ENCODE measurements at places on chromosomes 4 and X.

- no peak for DNase-seq
Observed at GRCh38 chr4:141009931-141010330, 123.3 kb downstream of the RNF150 start.

DNA sequence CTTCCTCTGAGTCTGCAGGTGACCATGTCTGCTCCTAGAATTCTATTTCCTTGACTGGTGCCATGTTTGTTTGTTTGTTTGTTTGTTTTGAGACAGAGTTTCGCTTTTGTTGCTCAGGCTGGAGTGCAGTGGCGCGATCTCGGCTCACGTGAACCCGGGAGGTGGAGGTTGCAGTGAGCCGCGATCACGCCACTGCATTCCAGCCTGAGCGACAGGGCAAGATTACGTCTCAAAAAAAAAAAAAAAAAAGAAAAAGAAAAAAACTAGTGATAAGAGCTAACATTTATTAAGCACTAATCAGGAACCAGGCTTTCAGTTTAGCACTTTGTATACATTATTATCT, 7.2 kb downstream of the SAT1 start:
- no peak for DNase-seq

DNA sequence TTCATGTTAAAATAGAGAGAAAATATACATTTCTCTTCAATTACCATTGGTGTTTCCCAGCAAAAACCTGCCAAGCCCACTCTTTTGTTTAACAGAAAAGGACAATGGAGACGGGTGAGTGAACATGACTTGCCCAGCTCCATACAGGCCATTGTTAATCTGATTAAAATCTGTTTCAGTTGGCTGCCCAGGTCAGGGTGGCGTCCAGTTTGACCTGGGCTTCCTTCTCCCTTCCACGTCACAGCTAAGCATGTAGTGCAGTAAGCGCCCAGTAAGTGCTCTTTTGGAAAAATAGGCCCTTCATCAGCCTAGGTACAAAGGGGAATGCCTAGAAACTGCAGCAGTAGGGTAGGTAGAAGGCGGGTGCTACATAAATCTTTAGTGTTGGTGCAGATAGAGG, 1.5 kb upstream of the PORCN start:
- no peak for DNase-seq

DNA sequence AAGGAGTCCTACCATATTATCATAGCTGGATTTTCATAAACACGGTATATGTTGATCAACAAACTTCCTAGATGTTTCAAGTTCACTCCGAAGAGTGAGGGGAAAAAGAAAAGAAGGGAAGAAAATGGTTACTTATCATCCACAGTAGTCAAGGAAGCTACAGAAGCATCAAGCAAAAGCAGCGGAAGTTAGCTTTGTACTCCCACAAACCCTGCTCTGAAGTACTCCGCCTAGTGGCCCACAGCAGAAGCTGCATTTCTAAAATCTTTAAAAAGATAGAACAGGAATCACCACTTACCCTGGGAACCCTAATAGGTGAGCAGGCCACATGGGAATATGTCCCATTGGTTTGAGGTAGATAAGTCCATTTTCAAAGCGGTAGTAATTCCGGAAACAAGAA, 28.5 kb upstream of the FRG1 start:
- DNase-seq: no peak

DNA sequence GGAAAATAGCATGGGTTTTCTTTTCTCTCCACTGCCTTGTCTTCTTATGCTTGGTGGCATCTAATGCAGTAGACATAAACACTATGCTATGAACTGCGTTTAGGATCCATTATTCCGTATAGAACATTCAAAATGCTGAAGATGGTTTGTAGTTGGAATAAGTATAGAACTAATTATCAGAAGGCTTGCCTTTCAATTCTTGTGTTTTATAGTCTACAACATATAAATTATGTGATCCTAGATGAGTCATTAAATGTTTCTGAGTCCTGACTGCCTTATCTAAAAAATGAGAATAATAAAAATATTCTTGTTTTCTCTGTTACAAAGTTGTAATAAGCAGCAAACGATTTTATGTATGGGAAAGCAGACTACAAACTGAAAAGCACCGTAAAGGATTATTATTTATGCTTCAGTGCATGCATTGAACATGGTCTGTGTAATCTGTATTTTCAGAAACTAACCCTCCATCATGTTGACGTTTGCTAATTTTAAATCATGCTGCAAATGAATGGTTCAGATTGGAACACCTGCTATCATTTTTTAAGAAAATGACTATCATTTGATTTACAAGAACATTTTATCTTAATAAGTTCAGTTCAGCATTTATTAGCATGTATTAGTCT, 335.9 kb upstream of the AADAT start:
- DNase-seq: no peak

- DNase-seq: no peak
Observed at GRCh38 chr4:155759372-155760252, 791 bp downstream of the GUCY1B1 start.

GRCh38 chr4:140363558-140363957, 9.9 kb upstream of the SCOC start:
- no peak for DNase-seq

- DNase-seq: no peak
Observed at GRCh38 chr4:125316791-125317524, 2.2 kb downstream of the FAT4 start.

DNA sequence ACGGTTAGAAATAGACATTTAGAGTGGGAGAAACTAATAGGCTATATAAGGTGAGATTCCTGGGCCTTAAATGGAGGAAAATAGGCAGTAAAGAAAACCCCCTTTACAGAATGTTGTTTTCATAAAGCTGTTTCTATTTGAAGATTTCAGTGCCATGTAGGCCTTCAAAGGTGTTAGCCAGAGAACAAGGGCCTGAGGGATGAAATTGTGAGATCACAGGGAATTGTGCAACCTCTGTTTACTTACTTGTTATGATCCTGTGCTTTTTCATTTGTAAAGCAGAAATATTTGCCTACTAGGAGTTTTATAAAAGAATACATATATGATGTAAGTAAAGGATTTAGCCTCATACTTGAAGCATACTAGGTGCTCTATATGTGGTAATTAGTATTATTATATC, 272.9 kb upstream of the ARX start:
- DNase-seq: no peak

GRCh38 chrX:104935581-104935980, 284.9 kb downstream of the TEX13A start:
- no peak for DNase-seq

GRCh38 chr4:16048619-16049419, 35.0 kb downstream of the PROM1 start:
- DNase-seq: no peak

DNA sequence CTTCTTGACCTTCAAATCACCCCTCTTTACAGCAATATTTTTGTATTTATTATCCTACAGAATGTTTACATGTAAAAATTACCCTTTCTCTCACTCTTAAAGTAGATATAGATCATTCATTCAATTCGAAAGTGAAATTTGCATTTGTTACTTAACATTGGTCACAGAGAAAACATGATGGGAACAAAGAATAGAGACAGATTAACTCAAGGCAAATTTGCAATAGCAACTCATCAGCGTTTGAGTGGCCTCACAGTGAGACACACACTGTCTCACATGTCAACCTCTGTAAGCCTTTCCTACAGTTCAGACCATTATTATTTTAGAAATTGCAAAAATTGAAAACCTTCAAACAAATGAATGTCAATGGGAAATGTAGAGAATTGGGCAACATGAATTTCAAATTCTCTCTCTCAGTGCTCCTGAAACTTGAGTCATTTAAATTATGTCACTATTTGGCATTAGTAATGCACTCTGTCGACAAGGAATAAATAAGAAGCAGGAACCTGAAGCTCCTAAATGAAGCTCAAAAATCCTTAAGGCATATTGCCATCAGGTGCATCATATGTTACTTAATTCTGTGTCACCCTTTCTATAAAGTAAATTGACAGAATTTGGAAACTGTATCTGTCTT, 148.3 kb upstream of the ANXA10 start:
- no peak for DNase-seq

DNA sequence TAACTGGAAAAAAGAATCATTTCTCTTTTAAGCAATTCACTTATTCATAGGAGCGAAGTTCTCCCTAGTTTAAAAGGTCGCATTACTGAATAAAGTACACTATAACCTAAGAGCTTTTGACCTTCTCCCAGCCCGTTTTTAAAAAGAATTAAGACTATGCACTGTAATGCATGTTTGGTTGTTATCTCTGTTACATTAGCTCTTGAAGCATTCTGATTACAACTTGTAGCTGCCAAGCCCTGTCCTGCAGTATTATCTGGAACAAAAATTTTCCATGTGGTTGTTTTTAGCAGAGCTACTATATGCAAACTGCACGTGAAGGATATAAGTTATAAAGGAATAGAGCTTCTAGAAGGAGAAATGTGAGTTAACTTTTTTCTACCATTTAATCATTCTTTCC, 8.1 kb downstream of the GAB1 start:
- DNase-seq: no peak

DNA sequence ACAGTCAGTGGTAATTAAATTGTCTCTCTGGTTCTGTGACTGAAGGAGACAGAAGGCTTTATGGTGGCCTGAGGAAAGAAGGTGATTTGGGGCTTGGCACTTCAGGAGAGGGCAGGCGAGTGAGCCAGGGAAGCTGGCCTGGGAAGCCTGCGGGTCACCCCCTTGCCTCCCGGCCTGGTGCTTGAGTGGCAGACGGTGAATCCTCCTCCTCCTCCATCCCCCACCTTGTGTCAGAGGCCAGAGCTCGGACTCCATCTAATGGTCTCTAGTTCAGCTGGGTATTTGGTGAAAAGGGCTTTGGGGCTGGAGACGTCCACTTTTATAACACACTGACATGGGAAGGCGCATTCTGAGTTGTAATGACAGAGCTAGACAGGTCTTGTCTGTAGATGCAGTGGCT, 8.7 kb downstream of the TMEM187 start:
- no peak for DNase-seq

GRCh38 chr4:188971125-188971524, 831.9 kb downstream of the TRIML1 start:
- DNase-seq: no peak

- DNase-seq: no peak
Observed at GRCh38 chr4:115149106-115149505, 35.7 kb upstream of the NDST4 start.

- DNase-seq: no peak
Observed at GRCh38 chrX:135009057-135009610, 13.2 kb downstream of the RTL8B start.

- DNase-seq: no peak
Observed at GRCh38 chr4:34678431-34678830, 1565.9 kb downstream of the ARAP2 start.

GRCh38 chrX:154779261-154779660, 16.6 kb downstream of the DKC1 start:
- no peak for DNase-seq

- DNase-seq: no peak
Observed at GRCh38 chrX:38879631-38880220, 78.5 kb downstream of the MID1IP1 start.

Measured in activated T-cell treated with anti-CD3 and anti-CD28 coated beads for 4 hours (primary cell).